ENCODE measurements at places on chromosomes 6 and 20.

- DNase-seq: no peak
Measured at GRCh38 chr20:36183155-36183944, 28.8 kb downstream of the EPB41L1 start.

GRCh38 chr6:128168244-128168643 lies 267.4 kb upstream of the THEMIS start:
- no peak for DNase-seq

- DNase-seq: no peak
Measured at GRCh38 chr20:48668451-48668946, 159.3 kb downstream of the PREX1 start.

DNA sequence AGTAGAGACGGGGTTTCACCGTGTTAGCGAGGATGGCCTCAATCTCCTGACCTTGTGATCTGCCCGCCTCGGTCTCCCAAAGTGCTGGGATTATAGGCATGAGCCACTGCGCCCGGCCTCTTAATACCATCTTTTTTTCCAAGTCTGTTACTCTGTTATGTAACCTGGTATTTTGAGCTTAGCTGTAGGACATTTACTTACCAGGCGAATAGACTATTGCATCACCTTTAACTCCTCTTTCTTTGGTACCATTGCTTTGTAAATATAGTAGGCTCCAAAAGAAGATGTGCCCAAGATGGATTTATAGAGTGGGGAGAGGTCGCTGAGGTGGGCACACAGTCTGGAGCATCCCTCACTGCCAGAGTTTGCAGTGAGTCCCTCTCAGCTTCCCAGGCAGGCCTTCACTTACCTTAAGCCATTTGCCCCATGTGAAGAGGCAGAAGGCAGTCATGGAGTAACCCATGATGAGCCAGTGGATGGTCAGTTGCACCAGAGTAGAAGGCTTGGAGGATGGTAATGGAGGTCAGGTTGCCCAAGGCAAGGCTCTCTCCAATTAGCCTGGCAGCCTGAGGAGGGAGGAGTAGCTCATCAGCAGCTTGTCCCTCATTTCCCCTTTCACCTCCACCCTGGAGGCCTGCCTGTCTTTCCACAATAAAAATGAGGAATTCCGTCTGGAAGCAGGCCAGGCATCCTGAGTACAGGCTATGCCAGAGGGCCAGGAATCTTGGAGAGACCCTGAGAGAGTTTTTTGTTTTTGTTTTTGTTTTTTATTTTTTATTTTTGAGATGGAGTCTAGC lies 9.7 kb downstream of the TIAM2 start:
- no peak for DNase-seq

GRCh38 chr6:23006656-23007055 lies 437.3 kb downstream of the HDGFL1 start:
- DNase-seq: no peak

DNA sequence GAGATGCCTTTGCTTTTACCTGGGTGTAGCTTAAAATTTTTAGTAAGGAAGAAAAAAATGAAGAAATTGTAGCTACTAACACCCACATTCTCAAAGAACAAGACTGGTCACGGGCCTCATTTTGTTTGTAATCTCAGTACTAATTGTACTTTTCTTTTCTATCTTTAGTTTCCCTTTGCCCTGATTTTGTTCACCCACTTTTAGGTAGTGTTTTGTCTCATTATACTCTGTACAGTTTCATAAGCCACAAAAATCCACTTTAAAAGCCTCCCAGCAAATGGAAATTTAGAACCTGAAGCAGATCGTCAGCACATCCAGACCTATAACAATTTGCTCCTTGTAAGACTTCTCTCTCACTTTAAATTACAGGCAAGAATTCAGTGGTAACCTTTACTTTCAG lies 43.3 kb downstream of the TP53INP2 start:
- DNase-seq: no peak

DNA sequence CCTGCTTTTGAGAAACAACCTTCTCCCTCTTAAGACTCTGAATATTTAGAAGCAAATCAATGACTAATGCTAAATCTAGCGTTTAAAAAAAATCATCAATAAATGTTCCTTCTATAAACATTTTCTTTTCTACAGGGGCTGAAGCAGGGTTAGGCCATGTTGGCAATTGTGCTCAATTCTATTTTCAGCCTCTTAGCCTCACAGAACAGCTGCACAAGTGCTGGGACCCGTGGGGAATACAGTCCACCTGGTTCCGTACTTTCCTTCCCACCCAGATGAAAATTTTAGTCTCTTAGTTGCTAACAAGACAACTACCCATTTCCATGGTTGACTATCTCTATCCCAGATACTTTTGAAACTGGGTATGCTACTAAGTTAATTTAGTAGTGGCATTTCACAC lies 138.6 kb downstream of the RPS12 start:
- DNase-seq: no peak

GRCh38 chr6:128505603-128506002 lies 14.8 kb downstream of the PTPRK start:
- DNase-seq: no peak

- no peak for DNase-seq
Measured at GRCh38 chr6:46011188-46012085, 4.2 kb downstream of the CLIC5 start.

DNA sequence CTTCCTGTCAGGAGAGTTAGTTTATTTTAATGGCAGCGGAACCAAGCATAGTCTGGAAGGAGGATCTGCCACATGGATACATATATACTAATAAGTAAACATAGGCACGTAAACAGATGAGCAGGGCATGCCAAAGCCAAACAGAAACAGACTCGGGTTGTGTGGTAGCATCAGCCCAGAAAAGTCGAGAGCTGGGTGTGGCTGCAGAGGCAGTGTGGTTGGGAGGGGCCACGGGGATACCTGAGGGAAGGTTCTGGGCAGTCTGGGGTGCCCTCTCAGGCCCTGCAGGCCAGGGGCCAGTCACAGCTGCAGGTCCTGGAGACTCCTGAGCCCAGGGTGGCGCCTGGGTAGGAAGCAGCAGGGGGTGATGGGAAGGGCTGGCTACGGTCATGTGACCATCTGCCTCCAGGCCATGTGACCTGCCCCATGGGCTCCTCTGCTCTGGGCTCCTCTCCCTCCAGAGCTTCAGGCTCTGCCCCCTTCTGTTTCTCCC lies 42.8 kb upstream of the MRPS10 start:
- DNase-seq: peak; percentile 82

DNA sequence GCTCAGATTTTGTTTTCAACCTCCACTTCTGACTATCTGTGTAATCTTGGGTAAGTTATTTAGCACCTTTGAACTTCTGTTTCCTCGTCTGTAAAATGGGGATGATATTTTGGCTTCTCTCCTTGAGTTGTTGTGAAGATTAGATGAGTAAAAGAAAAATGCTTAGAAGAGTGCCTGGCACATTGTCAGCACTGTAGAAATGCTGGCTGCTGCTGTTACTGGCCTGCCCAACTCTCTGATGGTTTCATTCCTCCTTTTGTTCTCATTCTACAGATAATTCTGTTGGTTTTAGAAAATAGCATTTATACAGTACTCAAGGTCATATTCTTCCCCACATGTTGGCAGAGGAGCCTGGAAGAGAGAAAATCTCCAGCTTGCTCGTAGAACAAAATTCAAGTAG lies 547.2 kb upstream of the JAG1 start:
- DNase-seq: no peak

DNA sequence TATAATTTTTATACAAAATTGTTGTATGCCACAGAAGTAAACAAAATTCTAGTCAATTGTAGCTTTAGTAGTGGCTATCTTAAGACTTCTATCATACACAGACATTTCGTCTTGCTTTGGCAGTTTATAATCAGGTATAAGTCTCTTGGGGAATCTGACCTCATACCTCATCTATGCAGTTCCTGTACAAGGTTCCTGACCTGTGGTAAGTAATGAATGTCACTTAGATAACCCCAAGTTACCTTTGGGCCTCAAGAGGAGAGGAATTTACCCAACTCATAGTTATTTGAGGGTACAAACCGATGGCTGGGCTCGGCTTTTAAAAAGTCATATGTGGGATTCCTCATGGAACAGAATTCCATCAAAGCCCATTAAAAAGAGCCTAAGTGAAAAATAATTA lies 58.8 kb upstream of the UNC93A start:
- DNase-seq: no peak

- DNase-seq: peak; percentile 97
Measured at GRCh38 chr6:5729080-5729434, 277.7 kb downstream of the NRN1 start.

GRCh38 chr6:12927746-12928145 lies 211.2 kb downstream of the PHACTR1 start:
- no peak for DNase-seq

- DNase-seq: peak; percentile 11
Measured at GRCh38 chr6:52407467-52407866, 12.7 kb upstream of the EFHC1 start.

GRCh38 chr6:39365281-39366074 lies 43.0 kb upstream of the KCNK16 start:
- no peak for DNase-seq

- DNase-seq: no peak
Measured at GRCh38 chr6:39239527-39240154, 10.4 kb upstream of the KCNK5 start.

GRCh38 chr6:129491436-129491835 lies 218.5 kb downstream of the ARHGAP18 start:
- no peak for DNase-seq

- DNase-seq: no peak
Measured at GRCh38 chr6:108716801-108717791, 131.1 kb upstream of the ARMC2 start.

DNA sequence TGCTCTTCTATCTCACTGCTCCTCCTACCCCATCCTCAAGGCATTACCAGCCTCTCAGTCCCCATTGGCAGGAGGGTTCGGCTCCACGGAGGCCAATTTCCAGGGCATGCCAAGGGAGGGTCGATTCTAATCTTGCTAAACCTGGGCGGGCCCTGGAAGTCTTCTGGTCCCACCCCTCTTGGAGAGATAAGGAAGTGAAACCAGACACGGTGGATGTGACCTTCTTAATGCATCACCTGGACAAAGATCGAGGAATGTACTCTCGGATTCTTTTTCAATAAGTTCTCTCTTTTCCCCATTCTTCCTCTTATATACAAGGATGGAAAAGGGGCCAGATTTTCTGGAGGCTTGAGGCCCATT lies 112.2 kb upstream of the ARMC2 start:
- no peak for DNase-seq

- peak; percentile 77 for DNase-seq
Measured at GRCh38 chr6:170553534-170554012, 466 bp upstream of the PSMB1 start.

GRCh38 chr20:10376270-10377075 lies 57.5 kb downstream of the MKKS start:
- DNase-seq: no peak

DNA sequence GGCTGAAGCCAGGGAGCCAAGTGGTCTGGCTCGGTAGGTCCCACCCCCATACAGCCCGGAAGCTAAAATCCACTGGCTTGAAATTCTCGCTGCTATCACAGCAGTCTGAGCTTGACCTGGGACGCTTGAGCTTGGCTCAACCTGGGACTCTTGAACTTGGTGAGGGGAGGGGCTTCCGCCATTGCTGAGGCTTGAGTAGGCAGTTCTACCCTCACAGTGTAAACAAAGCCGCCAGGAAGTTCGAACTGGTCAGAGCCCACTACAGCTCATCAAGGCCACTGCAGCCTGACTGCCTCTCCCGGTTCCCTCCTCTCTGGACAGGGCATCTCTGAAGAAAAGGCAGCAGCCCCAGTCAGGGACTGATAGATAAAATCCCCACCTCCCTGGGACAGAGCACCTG lies 1337.7 kb downstream of the HACE1 start:
- no peak for DNase-seq

GRCh38 chr20:11128220-11128718 lies 454.5 kb upstream of the JAG1 start:
- no peak for DNase-seq

DNA sequence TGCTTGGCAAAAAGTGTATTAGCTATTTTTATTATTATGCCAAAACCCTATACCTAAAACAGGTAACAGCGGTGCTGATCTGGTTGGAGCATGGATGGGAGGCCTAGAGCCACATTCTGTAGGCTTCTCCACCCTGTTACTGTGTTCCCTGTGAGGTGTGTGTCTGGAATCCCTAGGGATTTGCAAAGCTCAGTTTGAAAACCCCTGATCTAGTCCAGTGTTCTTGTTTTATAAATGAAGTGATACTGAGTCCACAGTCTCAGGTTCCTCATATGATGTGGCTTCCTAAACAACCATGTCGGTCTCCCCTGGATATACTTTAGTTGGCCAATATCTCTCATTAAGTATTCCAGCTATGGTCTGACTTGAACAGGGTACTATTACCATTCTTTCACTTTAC lies 16.3 kb downstream of the ACSS2 start:
- DNase-seq: no peak

- peak; percentile 79 for DNase-seq
Measured at GRCh38 chr20:45254383-45255262, at the start of gene SLPI. Gene SLPI, minus strand, starts transcription at chr20:45254564. Its CDS starts 21 bp downstream, at chr20:45254543.

GRCh38 chr6:106517706-106518105 lies 111.6 kb downstream of the RTN4IP1 start:
- no peak for DNase-seq

GRCh38 chr6:89842228-89842627 lies 12.5 kb downstream of the CASP8AP2 start:
- DNase-seq: no peak

GRCh38 chr20:10647471-10647870 lies 26.3 kb downstream of the JAG1 start:
- DNase-seq: no peak

- DNase-seq: no peak
Measured at GRCh38 chr6:157278171-157278570, 45.1 kb downstream of the TMEM242 start.

DNA sequence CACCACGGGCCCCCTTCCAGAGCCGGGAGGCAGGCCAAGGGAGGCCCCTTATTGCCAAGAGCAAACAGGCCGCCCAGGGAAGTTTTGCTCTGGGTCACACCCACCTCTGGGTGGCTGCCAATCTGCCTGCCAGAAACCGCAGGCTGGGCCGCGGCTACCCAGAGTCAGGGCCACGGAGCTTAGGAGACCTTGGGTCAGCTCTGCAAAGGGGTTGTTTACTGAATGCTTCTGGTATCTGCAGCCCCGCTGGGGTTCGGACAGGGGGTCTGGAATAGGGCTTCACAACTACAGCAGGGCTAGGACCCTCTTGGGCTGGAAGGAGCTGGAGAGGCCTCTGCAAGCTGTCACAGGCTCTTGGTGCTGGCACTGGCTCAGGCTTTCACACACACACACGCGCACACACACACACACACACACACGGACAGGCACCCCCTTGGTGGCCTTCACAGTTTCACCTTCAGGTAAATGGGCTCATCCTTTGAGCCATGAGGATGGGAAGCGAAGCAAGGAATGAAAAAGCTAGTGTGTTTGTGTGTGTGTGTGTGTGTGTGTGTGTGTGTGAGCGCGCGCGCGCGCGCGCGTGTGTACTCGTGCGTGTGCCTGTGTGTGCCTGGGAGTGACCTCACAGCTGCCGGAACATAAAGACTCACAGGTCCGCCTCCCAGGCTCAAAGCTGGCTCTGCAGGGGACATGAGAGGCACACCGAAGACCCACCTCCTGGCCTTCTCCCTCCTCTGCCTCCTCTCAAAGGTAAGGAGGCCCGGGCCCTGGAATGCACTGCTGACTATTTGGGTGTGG lies at the start of gene CCN5:
TSS of gene CCN5 (plus strand) at position 669 of the 798 bp plus-strand sequence. CDS start at position 691, 22 bp downstream.
- peak; percentile 61 for DNase-seq

Measured in NCI-H2029 (cell line).